Dermis microvascular lymphatic vessel endothelial cell (primary cell): ENCODE measurements at places on chromosomes 7 and 10. TPM values are rescaled to one million over a fixed set of nuclear protein-coding genes. Genes with fewer than 3 reads are reported as not detected.

Gene LRRC18
- not detected in 2 replicates for total RNA-seq

DNA sequence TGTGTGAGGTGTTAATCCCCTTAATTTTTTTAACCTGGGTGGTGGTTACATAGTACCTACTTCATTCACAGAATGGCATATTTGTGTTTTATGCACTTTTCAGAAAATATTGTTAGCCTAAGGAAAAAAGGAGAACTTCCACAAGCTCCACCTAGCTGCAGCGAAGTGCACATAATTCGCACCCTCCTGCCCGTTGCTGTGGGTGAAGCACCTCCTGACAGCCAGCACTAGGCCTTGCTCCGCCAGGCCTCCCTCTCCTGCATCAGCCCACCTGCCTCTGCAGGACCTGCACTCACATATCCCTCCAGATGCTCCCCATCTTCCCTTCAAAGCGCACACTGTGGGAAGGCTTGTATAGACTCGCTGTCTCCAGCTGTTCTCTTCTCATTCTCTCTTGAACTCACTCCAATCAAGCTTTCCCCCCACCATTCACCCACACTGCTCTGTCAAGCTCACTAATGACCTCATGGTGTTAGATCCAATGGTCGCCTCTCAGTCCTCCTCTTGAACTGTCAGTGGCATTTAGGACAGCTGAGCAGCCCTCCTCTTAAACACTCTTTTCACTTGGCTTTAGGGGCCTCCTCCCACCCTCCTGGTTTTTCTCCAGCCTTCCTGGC, 20.7 kb upstream of the GRID1 start:
- no peak for DNase-seq

DNA sequence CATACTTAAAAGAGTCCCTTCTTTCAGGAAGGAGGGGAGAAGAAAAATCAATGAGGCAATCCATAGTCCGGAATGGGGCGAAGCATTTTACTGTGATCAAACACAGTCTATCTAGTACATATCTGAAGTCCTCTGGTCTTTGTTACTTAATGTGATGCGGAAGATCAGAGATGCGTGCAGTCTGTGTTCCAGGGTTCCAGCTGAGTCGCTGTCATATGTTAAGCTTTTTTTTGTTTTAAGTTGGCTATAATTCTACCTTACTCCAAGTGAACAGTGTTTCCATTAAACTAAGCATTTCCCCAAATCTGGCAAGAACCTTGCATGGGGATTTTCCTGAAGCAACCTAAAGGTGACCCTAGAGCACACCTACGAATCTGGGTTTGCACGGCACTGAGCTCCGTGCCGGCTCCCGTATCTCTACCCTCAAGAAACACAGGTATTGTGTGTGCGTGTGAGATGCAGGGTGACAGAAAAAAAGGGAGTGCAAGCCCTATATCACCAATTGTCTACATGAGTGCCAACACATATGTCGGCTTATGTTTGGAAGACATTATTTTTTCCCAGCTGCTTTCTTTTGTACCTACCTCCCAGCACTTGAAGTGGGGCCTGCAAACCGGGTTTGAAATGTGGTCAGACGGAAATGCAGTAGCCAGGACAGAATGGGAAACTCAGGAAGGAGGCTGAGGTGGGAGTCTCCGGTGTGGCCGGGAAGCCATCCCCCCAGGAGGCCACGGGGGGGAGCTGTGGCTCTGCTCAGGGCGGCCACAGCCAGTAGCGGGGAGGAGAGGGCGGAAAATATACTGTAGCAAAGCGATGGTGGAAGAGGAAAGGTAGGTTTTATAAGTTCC, 435.8 kb upstream of the MGMT start:
- DNase-seq: peak; percentile 73

GRCh38 chr10:58645416-58646146, 132.9 kb downstream of the BICC1 start:
- no peak for DNase-seq

Gene HPSE2
- under 0.01 TPM in 1 of 2 replicates, not detected in the other for total RNA-seq

- DNase-seq: no peak
These were observed 458.5 kb downstream of the TFEC start for GRCh38 chr7:115572111-115572510.

DNA sequence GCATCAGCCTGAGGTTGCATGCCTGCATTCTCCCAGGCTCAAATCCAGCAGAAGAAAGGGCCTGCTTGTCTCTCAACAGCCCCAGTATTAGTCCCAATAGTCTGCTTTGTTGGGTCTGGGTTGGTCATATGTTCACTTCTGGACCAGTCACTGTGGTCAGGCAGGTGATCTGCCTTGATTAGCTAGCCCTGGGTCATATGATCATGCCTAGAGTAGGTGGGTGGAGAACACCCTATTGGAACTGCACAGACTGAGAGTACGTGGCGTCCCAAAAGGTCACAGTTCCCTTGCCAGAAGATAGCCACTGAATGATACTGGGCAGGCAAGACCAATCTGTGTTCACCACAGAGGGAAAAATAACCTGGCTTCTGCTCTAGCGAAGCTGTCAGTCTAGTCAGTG, 80.1 kb downstream of the SH2D4B start:
- DNase-seq: no peak

GRCh38 chr7:134842062-134842461, 62.6 kb downstream of the CALD1 start:
- no peak for DNase-seq

- no peak for DNase-seq
These were observed 75.4 kb downstream of the SCRN1 start for GRCh38 chr7:29914180-29914579.

DNA sequence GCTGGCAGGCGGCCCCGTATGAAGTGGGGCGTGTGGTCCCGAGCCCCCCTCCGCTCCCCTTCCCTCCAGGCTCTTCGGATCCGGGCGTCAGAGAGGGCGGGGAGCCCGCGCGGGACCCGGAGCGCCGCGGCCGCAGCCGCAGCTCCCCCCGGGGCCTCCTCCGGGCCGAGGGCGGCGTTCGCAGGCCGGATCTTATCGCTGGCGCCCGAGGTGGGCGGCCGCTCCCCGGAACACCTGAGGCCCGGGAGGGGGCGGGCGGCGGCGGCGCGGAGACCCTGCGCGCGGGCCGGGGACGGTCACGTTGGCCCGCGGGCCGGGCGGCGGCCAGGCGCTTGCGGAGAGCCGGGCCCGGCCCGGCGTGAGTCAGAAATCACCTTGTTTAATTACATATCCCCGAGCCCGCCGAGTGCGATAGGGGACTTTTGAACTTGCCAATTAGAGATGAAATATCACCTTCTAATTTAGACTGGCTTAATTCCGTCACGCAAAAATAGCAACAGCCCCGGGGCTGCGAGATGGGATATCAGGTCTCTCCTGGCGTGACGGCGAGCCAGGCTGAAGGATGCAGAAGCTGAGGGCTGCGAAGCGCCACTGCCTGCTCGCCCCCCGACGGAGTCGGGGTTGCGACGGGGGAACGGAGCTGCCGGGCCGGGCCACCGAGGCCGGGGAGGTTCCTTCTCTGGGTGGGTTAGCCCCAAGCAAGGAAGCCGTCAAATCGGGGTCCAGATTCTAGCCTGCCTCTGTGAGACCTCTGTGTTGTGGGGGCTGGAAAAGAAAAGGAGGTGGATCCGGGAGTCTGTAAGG, 43.4 kb downstream of the LDB3 start:
- DNase-seq: no peak

DNA sequence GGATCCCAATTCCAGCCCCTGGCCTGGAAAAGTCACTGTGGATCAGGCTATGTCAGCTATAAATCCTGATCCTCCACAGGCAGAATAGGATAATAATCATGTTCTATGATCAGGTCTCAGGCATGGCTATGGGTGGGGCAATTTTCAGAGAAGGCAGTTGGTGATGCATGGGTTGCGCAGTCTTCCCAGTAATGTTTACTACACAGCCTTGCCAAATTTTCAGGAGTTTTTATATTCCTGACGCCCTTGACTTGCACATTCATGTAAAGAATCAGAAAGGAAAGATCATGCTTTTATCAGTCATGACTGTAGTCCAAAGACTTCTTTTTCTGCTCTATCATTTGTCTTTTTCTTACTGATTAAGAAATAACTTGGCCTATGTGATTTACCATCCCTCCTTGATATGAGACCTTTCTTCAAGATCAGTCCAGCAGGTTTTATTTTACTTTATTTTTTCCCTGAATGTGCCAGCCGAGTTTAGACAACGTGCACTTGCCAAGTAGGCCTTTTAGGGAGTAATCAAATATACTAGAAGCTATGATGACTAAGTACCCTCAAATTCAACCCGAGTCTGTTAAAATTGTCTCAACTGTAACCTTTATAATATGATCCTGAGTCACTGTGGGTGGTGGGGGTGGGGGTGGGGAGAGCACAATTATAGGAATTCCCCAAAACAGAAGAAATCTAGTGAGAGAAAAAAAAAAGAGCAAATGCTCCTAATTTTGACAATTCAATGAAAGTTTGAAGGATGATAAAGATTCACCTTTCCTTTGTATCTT, 31.9 kb downstream of the ARL4A start:
- no peak for DNase-seq

DNA sequence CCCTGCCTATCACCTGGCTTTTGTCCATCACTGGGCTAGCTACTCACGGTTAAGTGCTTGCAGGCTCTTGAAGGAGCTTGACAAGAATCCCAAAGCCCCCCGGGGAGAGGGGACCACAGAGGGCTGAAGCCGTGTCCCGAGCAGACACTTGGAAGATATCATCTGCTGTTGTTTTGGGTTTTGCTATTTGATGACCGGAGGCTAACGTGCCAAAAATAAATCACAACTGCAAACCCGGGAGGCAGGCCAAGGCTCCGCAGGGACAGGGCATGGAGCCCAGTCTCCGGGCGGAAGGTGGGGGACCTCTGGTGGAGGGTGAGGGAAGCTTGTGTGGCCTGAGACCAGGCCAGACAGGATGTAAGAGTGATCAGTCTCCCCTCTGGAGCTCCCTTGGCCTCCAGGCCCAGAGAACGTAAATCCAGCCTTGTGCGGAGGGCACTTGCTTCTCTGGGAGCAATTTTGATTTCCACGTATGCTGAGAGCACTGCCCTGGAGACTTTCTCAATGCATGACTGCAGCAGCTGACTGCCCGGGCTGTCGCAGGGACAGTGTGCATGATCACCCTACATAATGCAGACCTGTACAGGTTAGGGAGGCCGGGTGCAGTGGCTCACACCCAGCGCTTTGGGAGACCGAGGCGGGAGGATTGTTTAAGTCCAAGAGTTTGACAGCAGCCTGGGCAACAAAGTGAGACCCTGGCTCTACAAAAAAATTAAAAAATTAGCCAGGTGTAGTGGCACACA, at the start of gene PHKG1:
Gene PHKG1, minus strand, starts transcription at position 164 of the 743 bp plus-strand sequence. CDS start 4,011 bp downstream, outside the sequence.
- DNase-seq: peak; percentile 77
